ENCODE measurements at places on chromosomes 2 and 18.

DNA sequence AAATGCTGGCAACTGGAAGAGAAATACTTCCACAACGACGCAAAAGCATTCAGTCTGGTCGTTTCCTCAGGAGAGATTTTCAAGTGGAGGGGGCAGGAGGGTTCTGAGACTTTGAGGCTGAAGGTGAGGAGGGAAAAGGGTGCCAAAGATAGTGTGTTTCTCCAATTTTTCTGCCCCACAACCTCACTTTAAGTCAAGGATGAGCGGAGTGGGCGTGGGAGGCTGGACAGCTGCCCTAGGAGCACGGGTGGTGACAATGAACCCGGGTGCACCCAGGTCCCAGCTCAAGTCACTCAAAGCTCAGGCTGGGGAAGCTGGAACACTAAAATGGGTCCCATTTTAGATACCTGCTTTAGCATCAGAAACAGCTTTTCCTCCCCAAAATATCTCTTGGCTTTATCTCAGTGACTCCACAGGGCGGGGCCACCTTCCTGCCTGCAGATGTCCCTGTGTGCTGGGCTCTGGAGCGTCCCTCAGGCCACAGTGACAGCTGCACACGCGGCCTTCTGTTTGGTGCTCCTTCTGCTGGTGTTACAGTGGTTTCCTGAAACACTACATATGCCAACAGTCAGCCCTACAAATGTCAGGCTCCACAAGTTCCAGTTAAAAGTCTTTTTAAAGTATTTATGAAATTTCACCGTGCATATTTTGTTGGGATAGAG lies 1.4 kb upstream of the MBP start:
- DNase-seq, result peak; percentile 54

- DNase-seq, result no peak
These were observed 10.9 kb downstream of the POLI start for GRCh38 chr18:54280220-54280569.

DNA sequence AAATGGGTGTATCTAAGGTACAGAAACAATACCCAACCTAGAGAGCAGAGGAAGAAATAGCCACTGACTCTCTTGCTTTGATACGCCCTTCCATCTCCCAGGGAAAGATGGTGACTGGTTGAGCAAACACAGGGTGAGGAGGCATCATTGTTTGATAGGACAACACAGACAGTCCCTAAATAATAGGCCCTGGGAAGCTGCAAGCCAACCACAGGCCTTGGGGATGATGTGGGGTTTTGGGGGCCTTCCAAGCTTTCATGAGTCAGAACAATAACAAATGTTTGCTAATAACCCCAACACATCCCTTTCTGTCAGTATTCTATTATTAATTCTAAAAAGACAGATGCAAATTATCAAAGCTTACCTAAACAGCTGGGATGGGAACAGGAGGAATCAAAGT lies 9.8 kb downstream of the LGALSL start:
- peak; percentile 34 for DNase-seq

- no peak for DNase-seq
These were observed 12.7 kb upstream of the NOSTRIN start for GRCh38 chr2:168789776-168790175.

DNA sequence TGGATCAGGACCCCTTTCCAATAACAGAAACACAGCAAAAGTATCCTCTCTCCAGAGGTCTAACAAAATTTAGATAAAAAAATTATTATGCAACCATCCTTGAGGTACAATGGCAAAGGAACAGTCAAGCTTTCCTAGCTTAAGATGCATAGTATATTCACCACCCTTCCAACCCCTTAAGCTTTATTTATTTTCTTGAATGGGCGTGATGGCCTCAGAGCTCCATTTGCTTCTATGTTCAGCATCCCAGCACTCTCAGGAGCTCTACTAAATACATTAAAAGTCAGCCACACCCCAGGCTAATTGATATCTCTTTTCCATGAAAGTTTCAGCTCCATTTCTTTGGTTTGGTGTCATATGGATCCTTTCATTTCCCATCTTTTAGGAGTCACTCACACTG lies 1335.2 kb upstream of the ZEB2 start:
- DNase-seq, result no peak

- DNase-seq, result no peak
These were observed 88.4 kb upstream of the CAVIN2 start for GRCh38 chr2:191935247-191935646.

DNA sequence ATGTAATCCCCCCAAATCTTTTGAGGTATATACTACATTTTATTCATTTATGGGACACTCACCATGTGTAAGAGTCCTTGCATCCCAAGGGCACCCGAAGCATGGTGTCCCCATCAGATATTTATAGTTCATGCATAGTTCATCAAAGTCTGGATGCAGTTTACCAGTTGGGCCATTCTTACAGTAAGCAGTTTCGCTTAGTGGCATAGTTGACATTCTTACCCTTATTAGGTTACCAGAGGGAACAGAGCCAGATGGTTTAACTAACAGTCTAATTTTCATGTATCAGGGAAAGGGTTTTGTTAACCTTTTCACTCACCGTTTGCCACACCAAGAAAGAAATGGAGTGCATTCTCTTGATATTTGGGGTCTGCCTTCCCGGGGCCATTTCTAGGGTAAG lies 7.1 kb downstream of the ZNF407 start:
- DNase-seq, result no peak

- DNase-seq, result no peak
These were observed 776.8 kb downstream of the BCL11A start for GRCh38 chr2:59776726-59777008.

GRCh38 chr2:148594216-148594615 lies 50.3 kb upstream of the EPC2 start:
- no peak for DNase-seq

GRCh38 chr2:49931241-49931640 lies 776.9 kb upstream of the FSHR start:
- no peak for DNase-seq

DNA sequence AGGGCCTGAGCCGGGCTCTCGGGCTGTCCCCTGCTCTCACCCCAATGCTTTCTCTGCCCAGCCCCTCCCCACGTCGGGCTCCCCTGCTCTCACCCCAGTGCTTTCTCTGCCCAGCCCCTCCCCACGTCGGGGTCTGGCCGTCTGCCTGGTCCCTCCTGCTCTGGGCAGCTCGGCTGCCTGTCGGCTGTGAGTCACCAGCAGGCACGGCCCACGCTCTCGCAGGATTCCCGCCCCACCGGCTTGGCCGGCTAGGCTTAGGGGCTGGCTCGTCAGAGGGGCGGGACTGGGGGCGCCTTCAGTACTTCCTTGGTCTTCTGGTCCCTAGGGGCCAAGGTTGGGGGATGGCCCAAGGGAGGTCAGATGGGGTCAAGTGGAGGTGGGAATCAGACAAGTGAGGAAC lies 3.3 kb downstream of the BOK start:
- peak; percentile 61 for DNase-seq

GRCh38 chr2:146939991-146940685 lies 904.7 kb upstream of the ACVR2A start:
- DNase-seq, result no peak

DNA sequence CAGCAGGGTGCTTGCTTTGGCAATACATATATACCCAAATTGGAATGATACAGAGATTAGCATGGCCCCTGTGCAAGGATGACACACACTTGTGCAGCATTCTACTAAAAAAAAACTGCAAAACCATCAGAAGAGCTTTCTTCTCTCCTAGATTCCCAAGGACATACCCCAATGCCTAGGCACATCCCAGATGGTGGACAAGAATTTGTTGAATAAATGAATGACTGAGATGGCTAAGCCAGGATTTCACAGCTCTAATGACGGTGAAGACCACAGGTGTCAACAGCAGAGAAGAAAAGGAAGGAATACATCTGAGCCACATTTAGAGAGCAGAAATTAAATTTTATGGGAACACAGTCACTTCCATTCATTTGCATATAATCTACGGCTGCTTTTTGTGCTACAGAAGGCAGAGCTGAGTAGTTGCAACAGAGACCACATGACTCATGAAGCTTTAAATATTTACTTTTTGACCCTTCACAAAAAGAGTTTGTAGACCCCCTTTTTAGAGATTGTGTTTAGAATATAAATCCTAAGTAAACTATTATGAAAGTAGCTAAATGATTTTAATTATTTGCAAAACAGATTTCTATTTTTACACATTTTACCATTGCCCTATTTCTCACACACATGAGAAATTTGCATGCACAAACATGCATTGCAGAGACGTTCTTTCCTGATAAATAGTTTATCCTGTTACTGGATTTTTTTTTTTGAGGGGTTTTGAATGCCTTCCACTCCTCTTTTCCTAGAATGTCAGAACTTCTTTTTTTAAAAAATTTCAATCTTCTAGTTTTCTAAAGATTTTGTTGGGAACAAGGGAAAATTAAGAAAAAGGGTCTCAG lies 119.0 kb downstream of the PMAIP1 start:
- DNase-seq, result no peak

- DNase-seq, result no peak
These were observed 86.0 kb downstream of the RHOB start for GRCh38 chr2:20532634-20533437.

- DNase-seq, result no peak
These were observed 861.6 kb downstream of the CBLN2 start for GRCh38 chr18:71682591-71682990.

DNA sequence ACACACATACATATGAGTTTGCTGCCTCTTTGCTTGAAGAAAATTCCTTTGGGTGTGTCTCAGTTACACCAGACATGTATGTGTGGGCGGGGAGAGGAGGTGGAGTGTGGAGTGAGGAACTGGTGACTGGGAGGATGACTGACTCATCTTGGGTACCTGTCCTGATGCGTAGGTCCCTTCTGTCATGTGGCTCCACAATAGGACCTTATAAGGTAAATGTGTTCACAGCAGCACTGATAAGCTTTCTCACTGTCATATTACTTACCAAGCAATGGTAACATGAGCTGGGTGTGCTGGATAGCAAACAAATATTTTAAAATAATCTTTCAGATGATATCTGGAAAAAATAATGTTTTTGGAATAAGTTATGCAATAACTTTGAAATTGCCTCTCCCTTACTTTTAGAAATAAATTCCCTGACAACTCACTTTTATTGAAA lies 45.1 kb downstream of the SLC9A2 start:
- no peak for DNase-seq

GRCh38 chr18:59279193-59279592 lies 5.9 kb upstream of the RAX start:
- no peak for DNase-seq

DNA sequence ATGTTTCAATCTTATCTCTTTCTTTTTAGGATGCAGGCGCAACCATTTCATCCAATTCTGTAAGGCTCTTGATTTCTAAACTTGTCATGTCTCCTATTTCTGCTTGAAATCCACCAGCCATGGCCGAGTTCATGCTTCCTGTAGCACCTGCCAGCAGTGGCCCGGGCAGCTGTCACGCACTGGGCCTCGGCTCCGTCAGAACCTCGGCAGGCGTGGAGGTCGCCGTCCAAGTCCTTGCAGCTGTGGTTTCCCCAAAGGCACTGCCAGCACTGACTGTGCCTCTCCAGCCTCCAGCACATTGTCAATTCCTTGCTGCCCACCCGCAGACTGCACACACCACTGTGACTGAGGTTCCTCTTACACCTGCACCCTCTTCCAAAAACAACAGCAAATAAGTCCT lies 188.7 kb upstream of the SALL3 start:
- DNase-seq, result no peak

DNA sequence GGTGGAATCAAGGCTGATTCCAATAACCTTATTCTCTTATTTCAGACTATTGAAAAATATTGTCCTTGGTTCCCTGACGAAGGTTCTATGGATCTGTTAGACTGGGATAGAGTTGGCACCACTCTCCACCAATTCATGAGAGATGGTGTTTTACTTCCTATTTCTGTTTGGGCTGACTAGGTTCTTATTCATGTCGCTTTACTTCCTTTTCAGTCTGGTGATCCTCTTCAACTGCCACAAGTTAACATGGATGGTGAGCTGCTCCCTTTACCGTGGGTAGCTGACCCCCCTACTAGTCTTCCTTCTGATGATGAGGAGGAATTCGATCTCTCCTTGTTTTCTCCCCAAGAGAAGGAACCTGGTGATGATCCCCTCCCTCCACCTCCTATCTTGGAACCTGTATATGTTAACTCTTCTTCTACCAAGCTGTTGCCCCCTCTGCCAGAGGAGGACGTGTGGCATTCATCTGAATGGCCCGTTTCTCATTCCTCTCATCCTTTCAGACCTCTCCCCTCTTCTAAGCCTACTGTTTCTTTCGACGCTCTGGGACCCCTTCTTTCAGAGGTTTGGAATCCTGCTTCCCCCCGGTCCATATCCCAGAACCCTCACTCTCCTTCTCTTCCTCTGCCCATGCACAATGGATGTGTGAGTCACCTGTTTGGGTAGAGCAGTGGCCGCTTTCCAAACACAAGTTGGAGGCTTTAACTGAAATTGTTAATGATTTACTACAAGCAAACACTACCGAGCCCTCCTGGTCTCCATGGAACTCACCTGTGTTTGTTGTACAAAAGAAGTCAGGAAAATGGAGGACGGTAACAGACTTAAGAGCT lies 13.5 kb upstream of the CNOT11 start:
- no peak for DNase-seq

DNA sequence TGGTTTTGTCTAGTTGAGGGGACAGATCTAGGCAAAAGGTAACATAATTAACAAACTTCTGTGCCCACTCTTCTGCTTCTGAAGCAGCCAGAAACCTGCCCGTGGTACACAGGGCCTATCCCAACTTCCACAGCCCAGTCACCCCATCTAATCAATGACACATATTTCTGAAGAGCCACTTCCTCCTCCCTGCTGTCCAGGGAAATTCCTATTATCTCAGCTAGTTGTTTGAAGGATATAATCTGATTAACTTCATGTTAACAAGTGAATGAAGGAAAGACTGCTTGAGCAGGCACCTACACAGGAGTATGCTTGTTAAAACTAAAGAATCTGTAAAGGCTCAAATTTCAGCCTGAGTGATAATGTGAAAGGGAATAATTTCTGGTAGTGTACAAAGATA lies 61.4 kb downstream of the CCDC148 start:
- no peak for DNase-seq

Measured in pons (tissue), 1 donor.